Stimulated activated CD4-positive, alpha-beta T cell treated with anti-CD3 and anti-CD28 coated beads, Interleukin-4, amount 100 ng/mL, for 1 hour (primary cell): ENCODE measurements at places on chromosomes 5 and 9.

GRCh38 chr9:86816366-86816765, 130.9 kb downstream of the GAS1 start:
- DNase-seq = no peak

DNA sequence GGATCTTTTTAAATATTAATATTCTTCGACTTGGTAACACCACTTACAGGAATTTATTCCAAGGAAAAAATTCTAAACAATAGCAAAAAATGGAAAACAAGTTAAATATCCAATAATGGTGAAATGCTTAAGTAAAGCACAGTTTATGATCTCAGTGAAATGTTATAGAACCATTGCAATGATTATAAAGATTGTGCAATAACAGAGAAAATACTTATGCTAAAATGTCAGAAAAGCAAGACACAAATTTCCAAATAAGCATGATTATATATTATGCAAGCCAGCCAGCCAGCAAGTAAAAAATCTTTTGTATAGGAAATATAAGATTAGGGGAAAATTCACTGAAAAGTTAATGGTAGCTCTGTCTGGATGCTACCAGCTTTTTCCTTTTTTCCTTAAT, 102.7 kb upstream of the EFNA5 start:
- DNase-seq = no peak

DNA sequence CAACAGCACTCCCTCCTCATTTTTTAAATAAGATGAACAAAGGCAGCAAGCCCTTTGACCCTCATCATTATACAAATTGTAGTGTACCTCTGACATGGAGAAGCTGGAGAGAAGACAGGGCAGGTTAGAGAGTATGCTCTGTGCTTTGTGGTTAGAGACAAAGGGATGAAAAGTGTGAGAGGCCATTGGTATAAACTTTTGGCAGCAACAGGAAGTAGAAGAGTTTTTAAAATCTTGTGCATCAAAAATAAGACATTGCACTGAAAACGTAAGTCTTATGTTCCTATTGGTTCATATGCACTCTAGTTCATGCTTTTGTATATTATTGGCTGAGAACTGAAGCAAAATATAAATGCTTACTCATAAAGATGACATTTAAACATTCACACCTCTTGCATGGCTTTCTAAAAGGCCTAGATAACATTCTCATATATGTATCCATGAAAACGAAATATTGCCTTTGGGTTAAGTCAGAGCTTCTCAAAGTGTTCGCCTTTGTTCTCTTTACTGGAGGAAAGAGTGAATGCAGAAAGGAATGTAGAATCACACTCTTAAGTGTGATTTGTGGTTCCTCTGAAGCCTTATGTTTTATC, 158.0 kb downstream of the PALM2AKAP2 start:
- no peak for DNase-seq

DNA sequence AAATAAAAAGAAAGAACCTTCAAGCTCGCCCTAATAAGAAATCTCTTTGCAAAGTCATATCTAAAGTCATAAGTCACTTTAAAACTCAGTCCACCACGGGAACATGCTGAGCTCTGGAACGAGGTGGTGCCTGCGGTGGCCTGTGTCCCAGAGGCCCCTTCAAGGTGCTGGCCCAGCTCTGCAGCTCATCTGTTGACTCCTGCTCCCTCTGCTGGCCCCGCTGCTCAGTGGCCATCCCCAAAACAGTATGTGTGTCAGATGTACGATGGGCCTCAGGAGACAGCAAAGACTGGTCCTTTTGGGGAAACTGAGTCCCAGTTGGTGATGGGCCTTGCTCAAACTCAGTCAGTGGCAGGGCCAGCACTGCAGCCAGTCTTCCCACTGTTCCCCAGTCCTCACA, 22.8 kb upstream of the FOXB2 start:
- DNase-seq = no peak

GRCh38 chr5:173834071-173834771, 53.9 kb upstream of the CPEB4 start:
- DNase-seq = no peak

DNA sequence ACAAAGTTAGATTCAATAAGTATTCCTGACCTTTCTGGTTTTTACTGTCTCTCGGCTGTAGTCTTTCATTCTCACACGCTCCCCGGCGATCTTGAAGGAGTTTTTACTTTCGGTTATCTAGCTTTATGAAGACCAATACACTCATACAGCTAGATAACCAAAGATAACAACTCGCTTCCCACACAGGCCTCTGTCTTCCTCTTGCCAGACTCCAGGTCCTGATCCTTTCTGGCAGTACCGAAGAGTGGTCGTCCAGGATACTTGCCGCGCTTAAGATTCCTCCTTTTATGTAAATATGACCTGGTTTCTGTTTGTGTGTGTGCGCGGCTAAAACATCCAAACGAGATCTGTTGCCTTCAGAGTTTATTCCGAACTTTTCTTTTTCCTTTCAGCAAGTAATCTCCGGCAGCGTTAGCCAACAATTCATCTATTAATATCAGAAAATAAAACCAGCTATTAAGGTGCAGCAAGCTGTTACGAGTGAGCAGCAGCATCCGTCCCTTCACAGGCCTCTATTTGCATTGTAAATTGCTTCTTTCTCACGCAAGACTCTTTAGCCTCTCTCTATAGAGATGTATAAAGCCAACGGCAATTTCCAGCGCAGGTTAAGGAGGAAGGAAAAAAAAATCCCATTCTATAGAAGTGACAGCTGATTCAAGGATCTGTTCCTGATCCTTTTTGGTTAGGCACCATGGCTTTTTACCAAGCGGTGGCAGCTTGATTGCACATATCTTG, 216.1 kb downstream of the MEF2C start:
- no peak for DNase-seq

DNA sequence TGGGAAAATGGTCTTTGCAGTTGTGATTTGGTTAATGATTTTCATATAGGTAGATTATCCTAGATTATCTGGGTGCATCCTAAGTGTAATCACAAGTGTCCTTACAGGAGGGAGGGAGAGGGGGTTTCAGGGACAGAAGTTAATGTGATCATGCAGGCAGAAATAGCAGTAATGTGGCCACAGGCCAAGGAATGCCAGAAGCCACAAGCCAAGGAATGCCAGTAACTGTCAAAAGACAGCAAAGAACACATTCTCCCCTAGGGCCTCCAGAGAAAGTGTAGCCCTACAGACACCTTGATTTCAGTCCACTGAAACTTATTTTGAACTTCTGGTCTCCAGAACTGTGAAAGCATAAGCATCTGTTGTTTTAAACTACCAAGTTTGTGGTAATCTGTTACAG, 2074.5 kb downstream of the MAT2B start:
- no peak for DNase-seq

GRCh38 chr9:97853056-97853843, at the start of gene FOXE1:
FOXE1 (plus strand) TSS chr9:97853226; CDS start chr9:97853915, 689 bp downstream.
- no peak for DNase-seq

- DNase-seq = no peak
These were observed 254.5 kb downstream of the ARRDC3 start for GRCh38 chr5:91128604-91129003.

GRCh38 chr5:122770477-122770876, 4.4 kb upstream of the SNX2 start:
- no peak for DNase-seq

DNA sequence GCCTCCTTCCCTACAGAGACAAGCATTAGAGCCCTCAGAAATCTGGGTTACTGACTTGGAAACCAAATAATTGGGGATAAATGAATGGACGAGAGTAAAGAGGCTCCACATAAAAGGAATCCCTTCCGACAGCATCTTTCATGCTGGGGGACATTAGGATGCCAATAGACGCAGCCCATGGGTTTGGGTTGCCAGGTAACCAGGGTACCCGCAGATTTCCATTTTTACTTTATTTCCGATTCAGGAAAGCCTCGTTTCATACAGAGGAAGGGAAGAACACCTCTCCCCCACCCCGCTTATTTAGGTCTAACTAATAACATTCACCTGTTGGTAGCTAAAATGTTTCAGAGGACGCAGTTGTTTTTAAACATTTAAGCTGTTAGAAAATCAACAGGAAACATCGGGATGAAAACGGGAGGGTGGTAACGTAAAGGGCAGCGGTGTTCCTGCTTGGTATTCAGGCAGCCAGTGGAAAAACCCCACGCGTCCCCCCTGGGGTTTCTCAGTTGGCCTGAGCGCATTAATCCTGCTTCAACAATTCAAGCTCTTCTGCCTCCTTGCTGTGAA, 179.5 kb downstream of the YTHDC2 start:
- DNase-seq = no peak

GRCh38 chr9:117742131-117742530, 37.9 kb downstream of the TLR4 start:
- no peak for DNase-seq

DNA sequence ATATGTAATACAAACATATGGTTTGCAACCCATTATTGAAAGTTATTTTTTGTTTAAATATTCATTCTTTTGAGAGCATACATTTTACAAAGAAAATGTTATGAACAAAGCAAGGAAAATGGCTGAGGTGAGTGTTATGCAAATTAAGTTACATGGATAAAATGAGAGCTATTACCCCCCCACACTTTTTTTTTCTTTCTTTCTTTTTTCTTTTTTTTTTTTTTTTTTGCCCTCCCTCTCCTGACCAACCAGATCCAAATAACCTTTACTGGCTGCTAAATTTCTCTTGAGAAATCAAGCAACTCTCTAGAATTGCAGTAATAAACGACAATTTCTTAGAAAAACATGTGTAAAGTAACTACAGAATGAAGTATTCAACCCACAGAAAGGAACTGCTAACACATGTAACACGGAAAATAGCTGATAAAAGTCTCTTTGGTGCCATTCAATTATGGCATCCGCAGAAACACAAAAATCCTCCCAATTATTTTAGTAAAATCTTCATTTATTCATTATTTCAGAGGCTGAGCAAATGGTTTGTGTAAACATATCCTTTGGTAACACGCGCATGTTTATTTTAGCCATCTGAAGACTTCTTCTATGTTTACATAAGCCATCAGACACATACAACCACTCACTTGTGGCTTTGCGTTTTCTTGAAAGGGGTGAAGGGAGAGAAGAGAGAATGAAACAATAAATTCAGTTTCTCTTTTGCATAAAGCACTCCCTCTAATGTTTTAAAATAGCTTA, 216.1 kb downstream of the NFIB start:
- no peak for DNase-seq

- DNase-seq = no peak
These were observed 32.9 kb downstream of the CPEB4 start for GRCh38 chr5:173920866-173921555.
